HT1080 (cell line): ENCODE measurements at places on chromosomes 1 and 21. TPM values are rescaled to one million over a fixed set of nuclear protein-coding genes. Genes with fewer than 3 reads are reported as not detected.

GRCh38 chr1:201374364-201374763 is 3.1 kb downstream of the TNNT2 start:
- no peak for DNase-seq

COL8A2 gene
- 1.2 and 1.5 TPM in 2 replicates for total RNA-seq

CCDC27 gene
- total RNA-seq = not detected in 2 replicates

DNA sequence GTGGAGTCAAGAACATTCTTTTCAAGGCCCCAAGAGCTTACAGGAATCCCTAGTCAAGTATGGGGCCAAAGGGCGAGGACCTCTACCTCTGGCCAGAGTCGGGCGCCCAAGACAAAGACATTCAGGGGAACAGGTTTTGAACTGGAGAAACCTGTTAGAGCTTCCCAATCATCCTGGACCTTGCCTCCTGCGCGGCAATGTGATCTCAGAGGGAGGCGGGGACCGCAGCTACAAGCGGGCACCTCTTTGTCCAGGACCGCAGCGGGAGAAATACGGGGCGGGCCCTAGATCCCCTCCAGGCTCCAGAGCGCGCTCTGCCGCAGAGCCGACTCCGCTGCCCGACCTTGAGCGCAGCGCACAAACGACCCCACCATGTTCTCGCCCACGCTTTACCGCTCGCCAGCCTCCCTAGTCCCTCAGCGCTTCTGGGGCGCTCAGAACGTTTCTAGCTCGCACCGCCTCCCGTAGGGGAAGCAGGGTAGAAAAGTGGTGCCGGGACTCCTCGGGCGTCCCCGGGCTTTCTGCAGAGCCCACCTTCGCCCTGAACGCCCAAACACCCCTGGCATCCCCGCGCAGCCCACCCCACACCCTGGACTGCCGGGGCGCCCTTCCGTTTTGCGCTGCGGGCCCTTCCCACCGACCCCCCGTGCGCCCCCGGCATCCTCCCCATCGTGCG is 28.1 kb downstream of the RABIF start:
- DNase-seq = peak; percentile 31

- DNase-seq = peak; percentile 50
Measured at GRCh38 chr1:235866205-235866912, at the start of gene LYST. Gene LYST, minus strand, starts transcription at chr1:235866906. Its CDS starts 36,489 bp downstream, at chr1:235830417.

DNA sequence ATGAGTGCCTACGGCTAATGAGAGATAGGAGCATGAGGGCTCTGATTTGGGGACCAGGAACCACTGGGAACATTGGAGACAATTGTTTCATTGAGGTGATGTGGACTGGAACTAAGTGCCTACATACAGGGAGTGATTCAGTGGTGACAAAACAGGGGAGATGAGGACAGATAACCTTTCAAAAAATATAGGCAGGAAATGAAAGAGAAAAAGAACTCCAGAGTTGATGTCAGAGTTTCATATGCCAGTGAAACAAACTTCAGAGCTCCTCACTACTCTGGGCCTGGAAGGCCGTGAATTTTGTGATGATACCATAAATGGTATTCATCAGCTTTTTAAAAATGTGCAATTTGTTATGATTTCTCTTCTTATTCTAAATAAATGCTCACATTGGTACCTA is 39.3 kb downstream of the FASLG start:
- DNase-seq = peak; percentile 62

AVPR1B gene
- not detected in 2 replicates for total RNA-seq

GRCh38 chr1:233640179-233640578 is 26.3 kb downstream of the KCNK1 start:
- DNase-seq = no peak

DNA sequence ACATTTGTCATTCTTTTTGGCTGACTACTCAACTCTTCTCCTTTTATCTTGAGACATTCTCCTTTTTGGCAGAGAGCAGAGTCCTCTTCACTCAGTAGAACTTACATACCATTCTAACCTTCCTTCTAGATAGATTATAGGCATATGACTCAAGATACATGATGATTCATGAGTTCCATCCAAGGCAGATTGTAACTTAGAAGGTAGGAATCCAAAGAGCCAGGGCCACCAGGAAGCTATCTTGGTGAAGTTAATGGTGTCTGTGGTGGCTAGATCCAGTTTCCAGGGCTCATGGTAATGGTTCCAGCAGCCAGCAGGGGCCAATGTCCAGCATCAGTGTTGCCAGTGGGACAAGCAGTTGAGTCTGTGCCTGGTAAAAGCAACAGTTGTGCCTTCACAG is 76.1 kb upstream of the KIAA0040 start:
- peak; percentile 51 for DNase-seq

MYOM3 gene
- 0.97 and 1.5 TPM in 2 replicates for total RNA-seq

CATSPERE gene
- total RNA-seq = 0.10 TPM in 1 of 2 replicates, not detected in the other

NUAK2 gene
- 1.8 and 2.2 TPM in 2 replicates for total RNA-seq

S1PR1 gene
- total RNA-seq = 13.7 and 15.5 TPM in 2 replicates

DNA sequence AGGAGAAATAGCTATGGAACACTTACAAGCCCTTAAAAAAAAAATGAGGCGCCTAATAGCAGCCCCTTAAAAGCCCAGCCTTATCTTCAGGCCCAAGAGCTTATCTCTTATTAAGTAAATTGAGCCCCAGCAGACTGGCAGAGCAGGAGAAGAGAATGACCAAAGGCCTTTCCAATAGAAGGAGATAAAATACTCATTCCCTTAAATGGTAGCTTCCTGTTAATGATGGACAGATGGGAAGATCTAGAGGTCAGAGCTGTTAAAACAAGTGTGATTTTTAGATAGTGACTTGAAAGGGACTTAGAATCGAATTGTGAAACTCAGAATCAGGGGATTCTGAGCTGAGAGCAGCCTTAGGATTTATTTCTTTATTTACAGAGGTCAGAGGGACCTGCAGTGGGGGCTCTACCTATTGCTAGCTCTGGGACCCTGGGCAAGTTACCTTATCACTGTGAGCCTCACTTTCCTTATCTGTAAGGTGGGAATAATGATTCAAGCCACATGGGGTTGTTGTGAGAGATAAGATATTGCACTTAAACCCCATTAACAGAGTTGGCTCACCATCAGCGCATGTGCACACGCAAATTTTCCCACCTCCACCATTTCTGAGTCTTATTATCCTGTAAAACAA is 101.3 kb upstream of the C8B start:
- DNase-seq = no peak

UMODL1 gene
- total RNA-seq = not detected in 2 replicates

GRCh38 chr1:51305371-51305823 is 25.0 kb downstream of the TTC39A start:
- no peak for DNase-seq

DNA sequence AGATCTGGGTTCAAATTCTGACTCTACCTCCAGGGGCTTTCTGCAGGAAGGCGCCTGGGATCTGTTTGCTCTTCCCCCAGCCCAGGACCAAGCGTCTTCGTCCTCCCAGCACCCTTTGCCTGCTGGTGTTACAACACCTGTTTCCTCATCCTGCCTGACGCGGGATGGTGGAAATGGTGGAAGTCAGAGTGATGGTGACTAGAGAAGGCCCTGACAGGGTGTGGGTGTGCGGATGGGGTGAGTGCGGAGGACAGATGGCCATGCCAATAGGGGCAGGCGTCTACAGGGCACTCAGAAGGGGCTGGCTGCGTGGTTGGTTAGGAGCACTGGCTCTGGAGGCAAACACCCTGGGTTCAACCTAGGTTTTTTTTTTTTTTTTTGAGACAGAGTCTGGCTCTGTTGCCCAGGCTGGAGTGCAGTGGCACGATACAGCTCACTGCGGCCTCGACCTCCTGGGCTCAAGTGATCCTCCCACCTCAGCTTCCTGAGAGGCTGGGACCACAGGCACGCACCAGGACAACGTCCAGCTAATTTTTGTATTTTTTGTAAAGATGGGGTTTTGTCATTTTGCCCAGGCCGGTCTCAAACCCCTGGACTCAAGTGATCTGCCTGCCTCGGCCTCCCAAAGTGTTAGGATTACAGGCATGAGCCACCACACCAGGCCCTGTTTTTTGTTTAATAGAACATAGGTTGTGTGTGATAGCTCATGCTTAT is 1.5 kb downstream of the THEMIS2 start:
- DNase-seq = no peak

GRCh38 chr1:34975771-34976170 is 9.4 kb downstream of the TMEM35B start:
- no peak for DNase-seq

GRCh38 chr1:166840309-166841274 is 1.3 kb downstream of the POGK start:
- no peak for DNase-seq

- peak; percentile 98 for DNase-seq
Measured at GRCh38 chr1:84253891-84254290, 47.6 kb upstream of the SAMD13 start.

ZMYND12 gene
- total RNA-seq = 0.13 TPM in 1 of 2 replicates, not detected in the other

DNA sequence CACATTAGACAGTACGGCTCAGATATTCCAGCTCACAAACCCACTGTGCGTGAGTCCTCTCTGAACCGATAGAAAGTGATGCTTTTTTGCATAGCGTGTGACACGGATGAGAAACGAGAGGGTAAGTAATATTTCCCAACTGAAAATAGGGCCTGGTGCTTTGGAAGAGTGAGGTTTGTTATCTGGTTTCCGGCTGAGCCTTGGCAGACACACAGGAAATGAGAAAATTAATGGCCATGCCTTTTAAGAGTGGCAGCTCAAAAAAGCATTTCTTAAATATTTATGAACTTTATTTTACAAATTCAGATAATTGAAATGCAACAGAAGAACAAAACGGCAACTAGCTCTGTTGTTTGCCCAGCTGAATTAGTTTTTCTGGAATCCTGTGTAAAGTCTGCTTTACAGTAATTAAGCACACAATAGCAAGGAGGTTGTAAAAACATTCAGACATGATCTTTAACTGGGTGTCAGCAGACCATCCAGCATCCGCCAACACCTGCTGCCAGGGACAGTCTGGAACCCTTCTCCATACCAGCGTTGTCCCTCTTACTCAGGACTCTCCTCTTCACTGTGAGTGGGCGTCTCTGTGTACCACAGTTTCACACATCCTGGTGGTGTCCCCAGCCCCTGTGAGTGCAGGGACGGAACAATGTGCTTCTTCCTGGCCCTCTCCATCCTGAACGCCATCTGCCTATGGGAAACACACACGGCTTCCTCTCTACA is 155.4 kb downstream of the PGBD5 start:
- no peak for DNase-seq

DNA sequence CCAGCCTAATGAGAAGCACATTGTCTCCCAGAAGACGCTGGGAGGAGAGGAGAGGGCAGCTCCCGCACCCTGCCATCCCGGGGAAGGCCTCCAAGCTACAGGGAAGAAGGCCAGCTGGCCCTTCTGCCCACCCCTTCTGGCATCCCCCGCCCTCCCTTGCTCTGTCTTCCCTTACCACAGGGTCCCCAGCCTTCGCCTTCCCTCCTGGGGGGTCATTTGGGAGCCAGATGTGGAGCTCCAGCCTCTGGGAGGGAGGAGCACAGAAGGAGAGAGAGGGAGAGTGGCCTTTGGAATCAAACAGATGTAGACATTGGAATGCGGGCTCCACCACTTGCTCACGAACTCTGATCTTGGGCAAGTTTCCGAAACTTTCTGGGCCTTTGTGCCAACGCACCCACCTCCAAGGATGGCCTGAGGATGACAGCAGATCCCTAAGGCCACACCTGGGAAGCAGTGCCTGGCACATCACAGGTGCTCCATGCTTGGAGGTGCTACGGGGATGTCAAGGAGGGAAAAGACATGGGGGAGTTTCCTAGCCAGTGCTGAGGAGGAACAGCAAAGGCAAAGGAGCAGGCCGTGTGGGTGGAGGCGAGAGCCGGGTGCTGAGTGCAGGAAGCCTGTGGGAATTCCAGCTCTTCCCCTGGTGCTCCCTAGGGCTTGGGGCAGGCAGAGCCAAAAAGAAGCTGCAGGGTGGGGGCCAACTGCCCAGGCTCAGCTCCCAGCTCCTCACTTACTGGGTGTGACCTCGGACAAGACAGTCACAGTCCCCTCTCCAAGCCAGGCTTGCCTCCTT is 23.1 kb upstream of the RSPO1 start:
- no peak for DNase-seq

- DNase-seq = no peak
Measured at GRCh38 chr1:16073490-16074119, at the start of gene FAM131C. Gene FAM131C, minus strand, starts transcription at chr1:16073651. Its CDS starts 209 bp downstream, at chr1:16073442.

VHLL gene
- total RNA-seq = not detected in 2 replicates

- DNase-seq = no peak
Measured at GRCh38 chr21:15054089-15054488, 10.7 kb downstream of the NRIP1 start.

- DNase-seq = no peak
Measured at GRCh38 chr1:91054780-91055481, 33.1 kb upstream of the ZNF644 start.

DNA sequence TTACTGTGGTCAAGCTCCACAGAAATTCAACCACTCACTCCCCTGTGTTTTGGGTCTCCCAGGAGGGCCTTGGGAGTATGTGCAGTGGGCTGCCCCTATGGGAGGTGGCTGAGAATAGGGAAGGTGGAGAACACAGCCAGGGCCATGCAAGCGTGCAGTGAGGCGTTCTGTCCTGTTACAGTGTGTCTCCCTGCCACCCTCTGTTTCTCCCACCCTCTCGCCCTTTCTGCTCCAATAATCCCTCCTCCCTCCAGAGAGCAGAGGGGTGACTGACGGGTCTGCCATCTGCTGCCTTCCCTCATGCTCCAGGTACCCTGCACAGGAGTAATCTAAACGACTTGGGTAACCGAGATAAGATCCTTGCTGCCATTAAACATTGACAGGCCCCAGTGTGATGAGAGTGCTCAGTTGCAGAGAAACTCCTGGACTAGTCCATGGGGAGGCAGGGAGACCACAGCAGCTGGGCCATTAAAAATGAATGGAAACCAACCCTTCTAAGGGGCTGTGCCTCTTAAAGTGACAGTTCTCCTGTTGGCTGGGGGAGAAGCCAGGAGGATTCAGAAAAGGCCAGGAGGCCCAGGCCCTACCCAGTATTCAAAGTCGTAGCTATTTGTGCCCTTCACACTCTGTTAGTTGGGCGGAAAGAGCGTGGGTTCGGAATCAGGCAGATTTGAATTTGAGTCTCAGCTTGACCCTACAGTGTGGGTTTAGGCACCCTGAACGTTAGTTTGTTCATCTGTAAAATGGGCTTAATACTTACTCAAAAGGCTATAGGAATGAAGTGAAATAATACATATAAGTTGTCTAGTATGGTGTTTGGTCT is 22.4 kb upstream of the BTG2 start:
- DNase-seq = no peak
